Right renal pelvis (tissue), 4 donors: ENCODE measurements at places on chromosomes 6 and 20. TPM values are rescaled to one million over a fixed set of nuclear protein-coding genes. Genes with fewer than 3 reads are reported as not detected.

- no peak for DNase-seq
Measured at GRCh38 chr6:105510746-105511145, 107.9 kb upstream of the PREP start.

DNA sequence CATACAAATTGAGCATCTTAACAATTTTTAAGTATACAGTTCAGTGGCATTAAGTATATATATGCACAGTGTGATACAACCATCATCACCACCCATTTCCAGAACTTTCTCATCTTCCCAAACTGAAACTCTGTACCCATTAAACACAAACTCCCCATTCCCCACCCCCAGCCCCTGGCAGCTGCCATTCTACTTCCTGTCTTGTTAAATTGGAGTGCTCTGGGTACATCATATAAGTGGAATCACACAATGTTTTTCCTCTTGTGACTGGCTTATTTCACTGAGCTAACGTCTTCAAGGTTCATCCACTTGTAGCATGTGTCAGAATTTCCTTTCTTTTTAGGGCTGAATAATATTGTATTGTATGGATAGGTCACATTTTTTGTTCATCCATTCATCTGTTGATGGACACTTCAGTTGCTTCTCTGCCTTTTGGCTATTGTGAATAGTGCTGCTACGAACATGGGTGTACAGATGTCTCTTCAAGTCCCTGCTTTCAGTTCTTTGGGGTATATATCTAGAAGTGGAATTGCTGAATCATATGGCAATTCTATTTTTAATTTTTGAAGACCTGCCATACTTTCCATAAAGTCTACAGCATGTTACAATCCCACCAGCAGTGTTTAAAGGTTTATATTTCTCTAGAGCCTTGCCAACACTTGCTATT is 19.6 kb upstream of the RREB1 start:
- DNase-seq = no peak

Gene R3HDML
- 0.34 TPM for polyA plus RNA-seq

Gene NR2E1
- not detected for polyA plus RNA-seq

- DNase-seq = no peak
Measured at GRCh38 chr6:57298741-57299140, 18.7 kb upstream of the PRIM2 start.

Gene CCN5
- polyA plus RNA-seq = 0.07 TPM

Gene NNAT
- 98.5 TPM for polyA plus RNA-seq

DNA sequence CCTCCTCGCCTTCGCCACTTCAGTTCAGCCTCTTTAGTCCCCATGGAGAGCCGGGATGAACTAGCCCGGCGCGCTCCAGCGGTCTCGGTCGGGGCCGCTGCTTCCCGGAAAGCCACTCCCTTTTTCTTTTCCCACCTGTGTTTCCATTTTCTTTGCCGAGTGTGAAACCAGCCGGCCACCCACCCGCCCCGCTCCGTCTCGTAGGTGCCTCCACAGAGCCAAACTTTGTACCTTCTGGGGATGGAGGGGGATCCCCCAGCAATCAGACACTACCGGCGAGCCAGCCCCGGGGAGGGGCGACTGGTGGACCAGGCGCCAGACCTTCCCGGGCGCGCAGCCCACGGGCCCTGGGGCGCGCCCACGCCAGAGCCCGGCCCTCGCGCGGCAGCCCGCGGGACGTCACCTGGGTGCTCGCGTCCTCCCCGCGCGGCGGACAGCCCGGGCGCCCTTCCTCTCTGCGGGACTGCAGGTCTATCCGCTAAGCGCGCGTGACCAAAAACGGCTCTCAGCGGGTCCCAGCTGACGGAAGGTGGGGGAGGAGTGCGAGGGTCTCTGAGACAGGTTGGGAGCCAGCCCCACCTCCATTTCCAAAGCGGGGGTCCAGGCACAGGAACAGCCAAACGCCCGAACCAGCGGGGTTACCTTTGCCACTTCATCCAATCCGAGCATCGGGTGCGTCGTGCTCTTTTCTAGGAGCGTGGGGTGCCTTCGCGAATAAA is at the start of gene MCHR2:
TSS of gene MCHR2 (minus strand) at position 691 of the 719 bp plus-strand sequence. CDS start 38,076 bp downstream, outside the sequence.
- DNase-seq = no peak

- no peak for DNase-seq
Measured at GRCh38 chr20:24033151-24033550, 44.6 kb upstream of the GGTLC1 start.

DNA sequence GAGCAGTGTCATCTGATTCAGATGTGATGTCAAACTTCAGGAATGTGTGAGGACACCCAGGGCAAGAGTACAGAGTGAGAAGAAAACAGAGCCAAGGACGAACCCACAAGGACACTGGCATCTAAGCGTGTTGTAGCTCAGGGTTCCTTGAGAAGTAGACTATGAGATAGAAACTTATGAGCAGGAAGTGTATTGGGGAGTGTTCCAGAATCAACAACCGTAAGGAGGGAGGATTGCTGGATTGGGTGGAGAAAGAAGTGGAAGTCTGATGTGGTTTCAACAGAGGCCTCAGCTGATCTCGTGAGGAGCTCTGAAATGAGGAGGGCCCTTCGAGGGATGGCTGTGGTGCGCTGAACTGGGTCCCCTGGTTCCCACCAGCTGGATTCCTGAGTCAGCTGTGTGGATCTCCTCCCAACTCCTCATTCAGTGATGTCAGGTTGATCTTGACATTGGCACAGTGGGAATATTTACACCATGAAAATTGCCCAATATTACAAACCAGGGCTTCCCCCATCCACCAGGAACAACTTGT is 25.7 kb upstream of the IGF2R start:
- no peak for DNase-seq

- no peak for DNase-seq
Measured at GRCh38 chr6:169604076-169604475, 97.8 kb downstream of the WDR27 start.

- DNase-seq = no peak
Measured at GRCh38 chr6:4518506-4518905, 257.7 kb upstream of the CDYL start.

GRCh38 chr6:106453756-106454367 is 93.3 kb downstream of the CRYBG1 start:
- DNase-seq = no peak

Gene ZC2HC1B
- 0.87 TPM for polyA plus RNA-seq

Gene EYS
- polyA plus RNA-seq = 0.77 TPM

- DNase-seq = no peak
Measured at GRCh38 chr6:54971825-54972224, 125.3 kb downstream of the FAM83B start.

- DNase-seq = no peak
Measured at GRCh38 chr6:137781639-137782038, 85.4 kb upstream of the TNFAIP3 start.

DNA sequence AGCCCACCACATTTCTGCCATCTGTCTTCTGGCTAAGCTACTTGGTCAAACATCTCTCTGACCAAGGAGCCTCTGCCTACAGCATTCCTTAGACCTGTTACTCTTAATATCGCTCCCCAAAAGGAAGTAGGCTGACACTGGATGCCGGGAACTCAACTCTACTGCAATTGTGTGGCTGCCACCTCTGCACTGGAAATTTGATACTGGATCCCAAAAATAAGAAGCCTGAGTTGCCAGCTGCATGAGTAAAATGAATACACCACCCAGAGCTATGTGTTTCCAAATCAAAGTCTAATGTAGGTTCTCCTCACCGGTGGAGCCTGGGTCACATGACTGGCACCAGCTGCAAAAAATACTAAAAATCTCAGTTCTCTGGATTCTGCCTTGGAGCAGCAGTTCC is 36.9 kb downstream of the UNC5CL start:
- no peak for DNase-seq

- DNase-seq = no peak
Measured at GRCh38 chr20:7897781-7898364, 42.4 kb downstream of the HAO1 start.

- DNase-seq = no peak
Measured at GRCh38 chr20:45631184-45631583, at the start of gene WFDC9. WFDC9 (minus strand) TSS chr20:45631284; CDS start chr20:45610181, 21,103 bp downstream.

DNA sequence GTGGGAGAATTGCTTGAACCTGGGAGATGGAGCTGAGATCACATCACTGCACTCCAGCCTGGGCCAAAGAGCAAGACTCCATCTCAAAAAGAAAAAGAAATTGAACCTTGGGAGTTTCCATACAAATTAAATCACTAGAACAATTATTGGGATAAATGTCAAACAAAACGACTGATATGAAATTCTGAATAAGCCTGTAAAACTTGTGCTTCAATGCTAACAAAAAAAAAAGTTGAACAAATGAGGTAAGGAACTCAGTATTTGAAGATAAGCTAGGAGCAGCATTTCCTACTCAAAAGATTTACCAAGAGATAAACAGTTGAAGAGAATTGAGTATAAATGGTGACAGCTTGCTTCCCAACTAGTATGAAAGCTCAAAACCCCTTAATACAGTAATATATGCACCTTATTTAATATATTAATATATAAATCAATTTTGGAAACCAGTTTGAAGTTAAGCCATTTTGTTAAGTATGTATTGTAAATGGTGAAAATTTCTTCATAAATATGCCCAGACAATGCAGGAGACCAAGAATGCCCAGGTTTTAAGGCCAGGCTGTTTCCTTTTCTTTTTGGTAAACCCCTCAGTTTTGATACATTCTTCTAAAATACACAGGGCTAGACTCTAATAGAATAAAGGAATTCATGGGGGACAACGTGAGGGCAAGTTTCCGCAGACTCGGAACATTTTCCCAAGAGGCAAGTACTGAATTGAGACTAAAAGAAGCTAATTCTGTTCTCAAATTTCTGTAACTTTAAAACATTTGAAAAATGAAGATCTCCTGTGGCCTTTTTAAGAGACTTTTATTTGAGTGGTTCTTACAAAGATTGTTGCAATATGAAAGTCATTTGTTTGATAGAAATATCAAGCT is 3.9 kb downstream of the ROMO1 start:
- DNase-seq = no peak

- no peak for DNase-seq
Measured at GRCh38 chr20:35619196-35620095, 3.8 kb downstream of the SPAG4 start.

GRCh38 chr6:14194976-14195375 is 77.4 kb downstream of the CD83 start:
- no peak for DNase-seq

- no peak for DNase-seq
Measured at GRCh38 chr20:605237-605636, 4.9 kb downstream of the TCF15 start.

DNA sequence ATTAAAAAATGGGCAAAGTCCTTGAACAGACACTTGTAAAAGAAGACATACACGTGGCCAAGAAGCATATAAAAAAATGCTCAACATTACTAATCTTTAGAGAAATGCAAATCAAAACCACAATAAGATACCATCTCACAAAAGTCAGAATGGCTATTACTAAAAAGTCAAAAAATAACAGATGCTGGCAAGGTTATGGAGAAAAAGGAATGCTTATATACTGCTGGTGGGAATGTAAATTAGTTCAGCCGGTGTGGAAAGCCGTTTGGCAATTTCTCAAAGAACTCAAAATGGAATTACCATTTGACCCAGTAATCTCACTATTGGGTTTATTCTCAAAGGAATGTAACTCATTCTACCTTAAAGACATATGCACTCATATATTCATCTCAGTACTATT is 166.6 kb downstream of the KHDC1L start:
- no peak for DNase-seq

Gene CTAGE9
- polyA plus RNA-seq = not detected

GRCh38 chr6:56291302-56291917 is 44.0 kb upstream of the COL21A1 start:
- no peak for DNase-seq
